ENCODE measurements at places on chromosomes 3 and 15.

DNA sequence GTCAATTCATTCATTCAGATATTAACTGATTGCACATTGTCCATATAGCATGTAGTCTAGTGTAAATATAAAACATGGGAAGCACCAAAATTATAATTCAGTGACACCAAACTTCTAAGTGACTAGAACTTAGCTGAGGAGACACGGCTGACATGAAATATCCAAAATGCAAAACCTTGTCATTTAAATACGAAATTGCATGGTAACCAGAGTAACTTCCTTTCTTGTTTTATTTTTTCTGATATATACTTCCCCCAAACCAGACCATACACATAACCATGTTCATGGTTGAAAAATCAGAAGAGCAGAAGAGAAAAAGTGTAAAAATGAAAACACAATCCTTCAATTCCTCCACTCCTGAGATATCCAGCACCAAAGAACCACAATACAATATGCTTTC is 38.0 kb downstream of the CBLB start:
- DNase-seq = no peak

GRCh38 chr15:80464951-80465625 is 60.9 kb downstream of the ARNT2 start:
- DNase-seq = no peak

DNA sequence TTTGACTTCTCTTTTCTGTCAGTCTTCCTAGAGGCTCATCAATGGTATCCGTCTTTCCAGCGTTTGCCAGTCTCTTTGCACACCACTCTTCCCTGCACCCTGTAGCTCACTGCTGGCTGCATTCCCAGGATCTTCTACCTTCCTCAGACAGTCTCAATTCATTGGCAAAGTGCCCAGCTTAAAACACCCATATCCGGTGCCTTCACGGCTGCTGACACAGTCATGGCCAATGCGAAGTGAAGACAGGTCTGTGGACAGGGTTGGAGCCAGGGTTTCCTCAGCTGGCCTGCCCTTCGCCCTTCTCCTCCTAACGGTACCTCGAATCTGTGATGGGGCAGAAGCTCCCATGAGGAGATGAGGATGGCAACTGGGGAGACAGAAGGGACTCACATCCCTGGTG is 36.1 kb downstream of the PTH1R start:
- no peak for DNase-seq

DNA sequence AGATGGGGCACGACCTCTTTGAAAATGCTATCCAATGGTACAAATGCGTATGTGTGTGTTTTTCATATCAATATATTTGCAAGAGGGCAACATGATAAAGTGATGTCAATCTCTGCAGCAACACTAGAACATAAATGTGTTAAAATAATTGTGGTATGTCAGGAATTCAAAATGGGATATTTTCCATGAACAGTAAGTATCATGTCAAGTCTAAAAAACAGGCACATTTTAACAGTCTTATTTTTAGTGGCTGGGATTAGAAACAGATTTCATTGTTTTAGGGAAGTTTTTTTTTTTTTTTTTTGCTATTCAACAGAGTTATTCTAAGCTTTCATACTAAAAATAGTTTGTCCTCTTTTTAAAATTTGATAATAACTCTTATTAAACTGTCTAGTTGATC is 209.8 kb downstream of the GAP43 start:
- DNase-seq = no peak

All from CD4-positive, alpha-beta T cell treated with Interleukin-4 for 4 hours (primary cell).